Left renal pelvis (tissue), 4 donors: ENCODE measurements at places on chromosomes 16 and 17.

DNA sequence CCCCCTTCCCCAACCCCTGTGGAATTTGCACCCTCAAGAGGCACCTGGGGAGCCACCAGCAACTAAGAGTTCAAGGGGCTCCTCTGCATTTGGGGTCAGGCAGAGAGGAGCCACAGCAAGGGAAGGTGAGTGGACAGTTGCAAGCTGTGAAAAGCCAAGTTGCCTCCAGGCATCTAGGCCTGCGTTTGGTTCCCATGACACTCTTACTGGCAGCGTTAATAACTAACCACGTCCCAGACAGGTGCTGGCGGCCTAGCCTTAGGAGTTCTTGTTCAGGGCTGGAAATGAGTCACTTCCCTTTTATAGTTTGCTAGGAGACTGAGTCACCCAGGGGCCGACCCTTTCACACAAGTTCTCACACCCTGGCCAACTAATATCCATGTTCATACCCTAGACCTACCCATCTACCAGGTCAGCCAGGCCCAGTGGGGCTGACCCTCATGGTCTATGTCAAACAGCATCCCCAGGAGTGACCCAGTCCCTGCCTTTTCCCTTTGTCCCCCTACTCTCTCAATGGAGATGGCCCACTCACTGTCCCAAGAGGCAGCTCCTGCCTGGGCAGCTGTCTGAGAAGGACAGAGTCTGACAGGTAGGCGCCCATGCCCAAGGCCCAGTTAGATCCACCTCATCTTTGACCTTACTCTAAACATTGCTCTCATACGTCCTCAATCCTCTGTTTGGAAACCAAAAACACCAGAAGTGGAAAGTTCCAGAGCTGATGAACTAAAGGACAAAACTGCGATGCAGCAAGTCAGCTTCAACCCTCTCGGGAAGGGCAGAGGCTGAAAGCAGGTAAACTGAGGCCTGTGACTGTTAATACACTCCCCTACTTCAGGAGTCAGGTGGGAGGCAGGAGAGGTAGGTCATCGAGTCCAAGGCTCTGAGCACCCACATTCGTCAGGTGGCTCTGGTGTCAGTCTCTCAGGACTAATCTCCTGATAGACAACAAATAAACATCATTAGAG is 300.6 kb downstream of the SOX9 start:
- DNase-seq = no peak

- no peak for DNase-seq
These were observed 6.0 kb downstream of the ST3GAL2 start for GRCh38 chr16:70432723-70433457.

DNA sequence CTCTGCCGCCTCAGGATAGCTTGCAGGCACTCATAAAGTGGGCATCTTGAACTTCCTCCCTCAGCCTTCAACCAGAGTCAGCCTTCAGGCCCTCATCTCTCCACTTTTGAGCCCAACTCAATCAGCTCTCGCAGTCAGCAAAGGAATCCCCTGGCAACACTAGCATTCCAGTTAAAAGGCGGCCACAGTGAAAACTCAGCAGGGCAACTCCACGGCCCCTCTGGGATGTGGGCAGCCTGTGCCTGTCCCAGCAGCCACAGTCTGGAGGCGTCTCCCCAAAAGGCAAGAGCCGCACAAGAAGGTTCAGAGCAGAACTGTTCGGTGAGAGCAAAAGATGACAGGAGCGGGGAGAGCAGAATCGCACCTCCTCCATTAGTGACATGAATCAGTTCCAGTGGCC is 9.0 kb downstream of the TMEM11 start:
- DNase-seq = no peak

DNA sequence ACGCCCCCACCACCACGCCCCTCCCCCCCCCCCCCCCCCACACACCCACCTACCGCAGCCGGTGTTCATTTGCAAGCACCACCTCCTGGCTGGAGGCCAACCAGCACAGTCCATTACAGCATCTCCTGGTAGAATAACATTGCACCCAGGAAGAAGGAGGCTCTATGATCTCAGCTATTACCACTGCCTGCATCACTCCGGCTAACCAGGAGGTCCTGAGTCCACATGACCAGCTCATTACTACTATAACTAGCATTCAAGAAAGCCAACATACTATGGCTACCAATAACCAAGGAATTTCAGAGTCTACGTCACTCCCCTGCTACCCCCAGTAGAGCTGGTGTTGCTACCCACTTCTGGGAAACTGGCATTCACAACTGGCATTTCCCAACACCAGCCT is 81.1 kb upstream of the ALOX12 start:
- DNase-seq = no peak

DNA sequence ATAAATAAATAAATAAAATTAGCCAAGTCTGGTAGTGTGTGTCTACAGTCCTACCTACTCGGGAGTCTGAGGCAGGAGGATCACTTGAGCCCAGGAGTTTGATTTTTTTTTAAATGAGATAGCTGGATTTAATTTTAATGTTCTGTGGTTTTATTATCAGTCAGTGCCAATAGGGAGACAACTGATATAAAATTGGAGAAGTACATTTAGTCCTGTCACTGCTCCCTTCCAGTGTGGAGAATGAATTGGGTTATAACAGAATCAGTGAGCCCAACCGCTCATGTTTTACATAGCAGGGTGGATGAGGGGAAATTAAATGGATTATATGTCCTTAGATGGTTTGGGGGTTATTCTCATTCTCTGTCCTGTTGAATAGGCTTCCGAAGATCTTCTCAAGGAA is 6.2 kb downstream of the NME1 start:
- no peak for DNase-seq

GRCh38 chr17:47997586-47997985 is 26.7 kb downstream of the CDK5RAP3 start:
- DNase-seq = no peak
